ENCODE measurements at places on chromosomes 5 and 9.

DNA sequence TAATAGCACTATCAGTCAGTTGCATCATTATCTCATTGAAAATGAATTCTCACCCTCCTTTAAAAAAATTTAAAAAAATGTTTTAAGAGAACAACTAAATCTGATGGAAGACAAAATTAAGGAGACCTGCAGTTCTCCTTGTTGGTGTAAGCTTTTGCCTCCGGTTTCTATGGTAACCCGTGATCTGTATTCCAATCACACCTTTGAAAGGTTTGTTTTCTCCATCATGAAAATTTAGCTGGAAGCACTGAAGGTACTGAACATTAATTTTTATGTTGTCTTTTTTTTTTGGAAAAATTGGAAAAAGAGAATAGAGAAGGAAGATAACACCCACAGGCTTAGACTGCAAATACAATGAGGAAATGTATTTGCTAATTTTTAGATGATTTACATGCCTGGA is 2.5 kb upstream of the BASP1 start:
- DNase-seq, result no peak

DNA sequence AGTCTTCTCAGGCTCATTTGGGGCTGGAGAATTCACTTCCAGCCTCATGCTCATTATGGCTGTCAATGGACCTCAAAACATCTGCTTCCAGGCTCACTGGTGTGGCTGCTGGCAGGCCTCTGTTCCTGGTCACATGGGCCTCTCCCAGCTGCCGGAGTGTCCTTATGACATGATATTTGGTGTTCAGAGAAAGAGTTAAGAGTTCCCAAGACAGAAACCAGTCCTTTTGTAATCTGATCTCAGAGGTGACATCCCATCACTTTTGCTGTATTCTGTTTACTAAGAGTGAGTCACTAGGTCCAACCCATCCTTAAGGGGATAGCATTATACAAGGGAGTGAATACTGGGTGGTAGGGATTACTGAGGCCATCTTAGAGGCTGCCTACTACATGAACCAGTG is 104.6 kb downstream of the CACNA1B start:
- DNase-seq, result no peak

DNA sequence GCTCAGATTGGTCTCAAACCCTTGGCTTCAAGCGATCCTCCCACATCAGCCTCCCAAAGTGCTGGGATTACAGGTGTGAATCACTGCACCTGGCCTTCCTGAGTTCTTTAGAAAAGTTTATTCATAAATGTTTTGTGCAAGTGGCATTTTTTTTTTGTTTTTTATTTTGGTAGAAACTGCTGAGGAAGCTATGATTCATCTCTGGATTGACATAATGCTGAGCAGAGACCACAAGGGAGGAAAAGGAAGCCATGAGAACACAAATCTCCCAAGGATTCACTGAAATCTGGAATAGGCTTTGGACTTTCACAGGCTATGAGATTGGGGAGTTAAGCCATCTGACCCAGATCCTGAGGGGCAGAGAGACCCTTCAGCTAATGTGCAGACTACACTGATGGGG is 3.4 kb upstream of the SLC46A2 start:
- DNase-seq, result no peak

- DNase-seq, result no peak
Observed at GRCh38 chr5:167947306-167947705, 344.1 kb upstream of the WWC1 start.

GRCh38 chr9:136602193-136602885 is 56.5 kb upstream of the NOTCH1 start:
- no peak for DNase-seq

Data from HEK293T (cell line).